Posterior vena cava (tissue), 2 donors: ENCODE measurements at places on chromosomes 13 and 19.

DNA sequence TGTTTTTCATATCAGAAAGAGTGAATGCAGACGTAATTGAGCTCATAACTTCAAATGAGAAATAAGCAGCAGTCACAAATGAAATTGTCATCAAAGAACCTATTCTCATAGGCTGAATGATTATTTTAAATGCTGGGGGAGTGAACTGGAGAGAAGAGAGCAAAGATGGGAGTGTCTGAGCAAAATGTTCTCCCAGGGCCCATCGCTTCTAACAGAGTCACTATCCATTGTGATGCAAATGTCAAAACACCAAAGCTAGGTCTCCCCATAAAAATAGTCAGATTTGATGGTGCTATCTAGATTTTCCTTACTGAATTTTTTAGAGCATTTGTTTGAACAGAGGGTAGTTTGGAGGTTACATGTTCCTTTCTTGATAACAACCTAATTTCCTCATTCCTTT is 278.7 kb downstream of the PCDH9 start:
- DNase-seq: no peak

- no peak for DNase-seq
These were observed 12.0 kb downstream of the B3GNT3 start for GRCh38 chr19:17806945-17807344.

DNA sequence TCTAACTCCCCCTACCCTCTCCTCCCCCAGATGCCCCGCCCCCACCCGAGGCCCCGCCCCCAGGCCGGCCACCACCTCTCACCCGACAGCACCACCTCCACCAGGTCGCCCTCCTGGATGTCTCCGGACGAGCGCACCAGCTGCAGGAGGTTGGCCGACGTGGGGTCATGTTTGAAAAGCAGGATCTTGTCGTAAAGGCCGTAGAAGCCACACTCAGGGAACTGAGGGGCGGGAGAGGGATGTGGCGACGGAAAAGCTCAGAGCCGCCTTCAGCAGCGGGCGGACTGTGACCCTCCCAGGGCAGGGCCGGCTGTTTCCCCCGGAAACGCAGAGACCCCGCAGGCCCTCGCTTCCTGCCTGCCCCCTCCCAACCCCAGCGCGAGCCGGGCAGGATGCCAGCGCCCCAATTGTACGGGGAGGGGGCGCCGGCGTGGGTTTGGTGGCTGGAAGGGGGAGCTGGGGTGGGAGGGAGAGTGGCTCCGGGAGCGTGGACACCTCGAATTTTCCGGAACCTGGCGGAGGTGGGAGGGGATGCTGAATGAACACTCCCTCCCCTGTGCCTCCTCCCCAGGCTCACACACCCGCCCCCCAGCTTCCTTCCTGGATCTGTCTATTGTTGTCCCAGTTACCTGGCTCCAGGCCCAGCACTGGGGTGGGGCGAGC is 3.0 kb downstream of the PRKD2 start:
- DNase-seq: peak; percentile 96

DNA sequence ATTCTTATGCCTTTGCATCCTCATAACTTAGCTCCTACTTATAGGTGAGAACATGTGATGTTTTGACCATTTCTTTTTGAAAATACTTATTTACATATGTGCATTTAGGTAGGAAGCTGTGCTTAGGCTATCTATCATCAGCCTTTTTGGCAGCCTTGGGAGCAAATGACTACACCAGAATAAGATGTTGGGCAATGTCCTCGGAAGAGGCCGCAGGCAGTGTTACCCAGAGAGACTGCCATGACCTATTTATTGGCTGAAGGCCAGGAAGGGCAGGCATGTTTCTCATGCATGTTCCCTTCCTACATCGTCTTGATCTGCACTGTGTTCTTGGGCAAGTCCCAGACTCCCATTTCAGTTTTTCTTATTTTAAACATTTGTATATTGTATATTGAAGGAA is 122.3 kb downstream of the B3GLCT start:
- no peak for DNase-seq

DNA sequence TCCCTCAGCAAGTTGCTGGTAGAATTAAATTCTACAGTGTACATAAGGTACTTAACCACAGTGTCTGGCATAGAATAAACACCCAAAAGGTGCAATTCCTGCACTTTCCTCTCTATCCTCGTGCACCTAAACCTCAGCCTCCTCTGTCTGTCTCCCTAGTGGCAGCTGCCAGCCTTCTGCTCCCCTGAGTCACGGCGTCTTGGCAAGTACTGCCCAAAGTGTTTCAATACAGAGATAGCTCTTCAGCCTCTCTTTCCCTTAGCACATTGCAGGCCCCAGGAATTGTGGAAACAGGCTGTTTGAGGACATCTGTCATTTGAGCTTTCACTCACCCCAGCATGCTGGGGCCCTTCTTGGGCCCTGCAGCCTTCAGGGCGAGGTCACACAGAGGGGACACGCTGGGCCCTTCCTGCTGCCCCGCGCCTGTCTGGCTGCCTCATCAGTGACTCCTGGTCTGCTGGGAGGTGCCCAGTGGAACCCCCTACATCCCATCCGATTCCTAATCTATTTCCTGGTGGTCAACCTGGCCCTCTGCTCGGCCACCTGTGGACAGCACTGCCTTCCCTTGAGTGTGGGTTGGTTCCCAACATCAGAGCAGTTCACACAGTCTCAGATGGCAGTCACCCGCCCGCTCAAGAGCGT is 19.3 kb downstream of the COL4A2 start:
- no peak for DNase-seq

DNA sequence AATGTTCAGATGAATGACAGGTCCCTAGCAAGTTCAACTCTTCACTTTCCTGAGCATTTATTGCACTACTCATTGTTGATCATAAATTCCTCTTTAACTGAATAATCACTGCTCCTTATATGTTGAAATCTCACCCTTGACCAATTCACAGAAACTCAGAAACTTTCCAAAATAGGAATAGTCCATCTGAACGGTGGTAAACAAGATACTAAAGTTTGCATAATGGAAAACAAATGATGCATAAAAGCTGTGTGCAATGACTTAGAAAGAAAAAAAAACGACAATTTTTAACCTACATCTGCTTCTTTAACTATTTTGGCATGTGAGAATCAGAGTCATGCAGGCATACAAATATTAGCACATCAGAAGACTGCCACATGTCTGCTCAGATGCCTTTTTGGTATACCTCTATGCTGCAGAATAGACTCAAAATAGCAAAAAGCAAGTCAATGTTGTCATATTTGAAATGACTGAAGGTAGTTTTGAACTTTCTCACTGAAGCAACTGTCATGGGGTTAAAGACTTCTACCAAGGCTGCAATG is 34.8 kb downstream of the SLC10A2 start:
- DNase-seq: no peak

GRCh38 chr13:113162783-113163685 is 4.6 kb downstream of the PROZ start:
- no peak for DNase-seq

DNA sequence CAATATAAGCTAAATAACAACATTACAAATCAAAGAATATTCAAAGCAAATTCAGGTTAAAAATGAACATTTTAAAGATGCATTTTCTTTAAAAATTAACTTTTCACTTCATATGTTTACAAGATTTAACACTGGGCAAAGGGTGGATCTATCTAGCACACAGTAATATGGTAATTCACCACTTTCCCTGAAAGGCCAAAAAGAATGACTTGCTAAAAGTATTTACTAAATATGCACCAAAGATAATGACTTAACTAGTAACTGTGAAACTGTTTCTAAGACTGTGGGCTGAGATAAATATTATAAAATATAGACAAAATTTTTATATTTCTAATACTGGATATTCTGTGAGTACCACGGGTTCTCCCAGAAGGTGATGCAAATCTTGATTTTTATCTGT is 4.5 kb upstream of the EEF1AKMT1 start:
- DNase-seq: no peak

DNA sequence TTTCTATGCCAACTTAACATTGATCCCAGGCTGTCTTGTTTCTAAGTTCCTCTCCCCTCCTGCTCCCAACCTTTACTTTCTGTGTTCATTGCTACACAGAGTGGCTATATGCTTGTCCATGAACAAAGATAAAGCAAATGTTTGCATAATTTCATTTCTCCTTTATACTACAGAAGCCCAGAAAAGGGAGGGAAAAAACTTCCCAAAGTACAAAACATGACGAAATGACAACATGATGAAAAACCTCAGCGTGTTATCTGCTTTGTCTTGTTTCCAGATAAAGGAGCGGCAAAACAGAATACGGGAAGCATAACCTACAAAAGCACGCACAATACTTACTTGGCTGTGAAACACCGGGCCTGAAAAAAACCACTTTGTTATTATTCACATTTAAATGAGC is 336.8 kb downstream of the DNAJC15 start:
- no peak for DNase-seq

DNA sequence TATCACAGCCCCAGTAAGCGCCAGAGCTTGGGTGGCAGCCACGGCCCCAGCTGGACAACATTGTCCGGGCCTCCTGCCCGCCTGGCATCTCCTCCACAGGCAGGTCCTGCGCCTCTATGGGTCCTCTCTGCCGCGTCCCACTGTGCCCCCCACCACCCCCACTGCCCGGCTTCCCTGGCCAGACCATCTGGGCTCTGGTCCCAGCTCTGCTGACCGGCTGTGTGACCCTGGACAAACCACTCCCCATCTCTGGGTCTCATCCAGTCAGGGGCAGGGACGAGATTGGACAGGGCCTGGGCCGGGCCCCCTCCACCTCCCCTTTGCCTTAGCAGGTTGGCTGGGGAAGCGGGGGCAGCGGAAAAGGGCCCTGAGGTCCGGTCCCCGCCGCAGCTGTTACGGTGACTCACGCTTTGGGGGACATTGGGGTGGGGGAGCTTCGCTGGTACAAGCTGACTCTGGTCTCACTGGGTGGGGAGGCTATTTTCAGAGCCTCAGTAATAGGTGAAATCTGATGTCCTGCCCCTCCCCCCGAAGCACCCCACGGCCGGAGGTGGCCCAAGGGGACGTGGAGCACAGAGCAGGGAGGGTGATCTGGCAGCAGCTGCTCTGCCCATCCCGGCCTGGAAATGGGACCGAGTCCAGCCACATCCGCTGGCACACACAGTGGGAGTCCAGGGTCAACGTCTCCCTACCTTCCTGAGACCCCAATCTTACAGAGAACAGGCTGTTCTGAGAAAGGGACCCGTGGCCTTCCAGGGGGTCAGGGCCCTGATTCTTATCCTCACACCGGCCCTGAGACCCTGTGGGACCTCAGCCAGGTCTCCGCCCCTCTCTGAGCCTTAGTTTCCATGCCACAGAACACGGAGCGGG is 9.1 kb downstream of the NFIC start:
- DNase-seq: peak; percentile 95

DNA sequence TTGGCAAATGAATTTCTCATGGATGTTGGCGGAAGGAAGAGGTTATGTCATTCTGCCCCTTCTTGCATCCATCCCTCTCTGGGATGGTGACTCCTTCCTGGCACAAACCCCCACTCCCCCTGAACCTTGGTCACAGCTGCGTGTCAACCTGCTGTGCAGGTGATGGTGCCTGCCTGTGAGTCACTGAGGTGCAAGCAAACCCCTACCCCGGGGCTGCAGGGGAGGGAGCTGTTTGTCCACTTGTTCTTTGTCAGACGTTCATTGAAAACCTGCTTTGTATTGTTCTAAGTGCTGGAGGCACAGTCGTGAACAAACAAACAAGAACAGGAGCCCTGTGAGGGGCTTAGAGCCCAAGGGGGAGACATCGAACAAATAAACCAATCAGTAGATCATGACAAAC is 2.0 kb upstream of the GAPDHS start:
- no peak for DNase-seq

- no peak for DNase-seq
These were observed 252.6 kb downstream of the RAP2A start for GRCh38 chr13:97686594-97686993.

DNA sequence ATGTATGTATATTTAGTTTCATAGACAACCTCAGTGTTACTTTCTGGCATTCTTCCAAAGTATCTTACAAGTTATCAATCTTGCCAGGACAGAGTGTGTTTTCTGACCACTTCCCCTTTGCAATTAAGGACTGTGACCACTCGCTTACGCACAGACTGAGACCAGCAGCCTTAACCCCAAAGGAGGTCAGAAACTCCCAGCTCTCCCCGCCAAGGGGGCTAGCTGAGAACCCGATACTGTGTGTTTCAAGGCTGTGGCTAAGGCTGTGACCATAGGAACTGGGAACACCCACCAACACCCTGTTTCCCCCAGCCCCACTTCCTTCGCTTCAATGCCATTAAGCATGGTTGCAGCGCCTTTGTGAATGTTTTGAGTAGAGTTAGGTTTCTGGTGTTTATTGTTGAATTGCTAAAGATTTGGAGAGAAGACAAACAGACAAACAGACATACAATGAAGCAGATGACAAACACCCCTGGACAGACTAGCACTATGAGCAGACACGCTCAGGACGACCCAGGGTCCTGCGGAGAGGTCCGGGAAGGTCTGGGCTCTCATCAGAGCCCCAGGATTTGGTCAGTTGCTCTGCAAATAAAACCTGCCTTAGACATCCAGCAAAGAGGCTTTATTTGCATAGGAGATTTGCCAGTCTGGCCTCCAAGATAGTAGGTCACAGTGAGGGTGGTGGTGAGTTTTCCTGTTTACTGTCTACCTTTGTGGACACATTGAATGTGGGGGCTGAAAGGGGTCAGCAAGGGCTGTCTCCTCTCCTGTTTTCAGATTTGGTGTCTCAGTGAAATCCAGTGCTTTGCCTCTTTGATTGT is 25.0 kb upstream of the TNFSF11 start:
- DNase-seq: no peak

DNA sequence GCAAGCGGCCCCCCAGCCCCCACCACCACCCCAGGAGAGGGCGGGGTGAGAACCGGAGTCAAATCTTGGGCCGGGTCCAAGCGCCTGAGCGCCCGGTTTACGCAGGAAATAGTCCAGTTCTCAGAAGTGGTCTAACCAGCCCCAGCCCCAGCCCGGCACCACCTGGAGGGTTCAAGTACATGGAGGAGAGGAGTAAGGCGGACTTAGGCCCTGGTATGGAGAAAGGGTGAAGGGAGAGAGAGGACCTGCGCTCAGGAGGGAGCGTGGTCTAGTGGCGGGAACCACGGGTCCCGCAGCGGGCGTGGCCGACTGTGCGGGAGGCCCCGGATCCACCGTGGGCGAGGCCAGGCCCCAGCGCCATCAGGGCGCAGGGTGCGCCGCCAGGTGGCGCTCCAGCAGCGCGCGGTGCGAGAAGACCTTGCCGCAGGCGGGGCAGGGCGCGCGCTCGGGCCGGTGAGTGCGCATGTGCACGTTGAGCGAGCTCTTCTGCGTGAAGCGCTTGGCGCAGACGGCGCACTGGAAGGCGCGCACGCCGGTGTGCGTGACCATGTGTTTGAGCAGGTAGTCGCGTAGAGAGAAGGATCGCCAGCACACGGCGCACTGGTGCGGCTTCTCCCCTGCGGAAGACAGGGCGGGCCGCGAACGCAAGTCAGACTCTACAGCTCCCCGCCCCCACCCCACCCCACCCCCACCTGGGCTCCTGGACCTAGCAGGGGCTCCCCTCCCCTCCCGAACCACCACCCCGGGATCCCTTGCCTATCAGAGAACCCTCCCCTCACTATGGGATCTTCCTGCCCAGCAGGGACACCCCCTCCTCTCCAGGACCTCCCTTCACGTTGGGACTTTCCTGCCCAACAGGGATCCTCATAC is 2.1 kb upstream of the SLC27A5 start:
- peak; percentile 98 for DNase-seq
